Smooth muscle cell of the pulmonary artery (primary cell): ENCODE measurements at places on chromosomes 1 and 21. TPM values are rescaled to one million over a fixed set of nuclear protein-coding genes. Genes with fewer than 3 reads are reported as not detected.

Gene AKR7A3
- total RNA-seq = 0.33 and 0.59 TPM in 2 replicates

Gene FCGR1A
- 0.20 TPM in 1 of 2 replicates, not detected in the other for total RNA-seq

Gene LAMC2
- total RNA-seq = 3.4 and 192 TPM in 2 replicates

Gene KRTAP19-1
- not detected in 2 replicates for total RNA-seq

Gene TPTE
- not detected in 2 replicates for total RNA-seq

Gene KLHDC9
- 0.98 and 1.2 TPM in 2 replicates for total RNA-seq

Gene ZSWIM5
- 0.99 and 2.0 TPM in 2 replicates for total RNA-seq

Gene DPYD
- 81.3 and 125 TPM in 2 replicates for total RNA-seq

Gene SAMD13
- 0.36 and 0.52 TPM in 2 replicates for total RNA-seq

Gene TCEA3
- total RNA-seq = 18.0 and 20.0 TPM in 2 replicates

Gene NHLH1
- 0.07 TPM in 2 replicates for total RNA-seq

Gene EDARADD
- 0.07 TPM in 1 of 2 replicates, not detected in the other for total RNA-seq

Gene ASCL5
- not detected in 2 replicates for total RNA-seq

Gene LRRC3
- 0.26 and 0.65 TPM in 2 replicates for total RNA-seq

Gene APCS
- not detected in 2 replicates for total RNA-seq

Gene ANXA9
- total RNA-seq = 0.20 TPM in 1 of 2 replicates, not detected in the other

Gene CELA3A
- total RNA-seq = not detected in 2 replicates

Gene CD34
- 0.13 and 0.39 TPM in 2 replicates for total RNA-seq

Gene SAMD11
- 1.9 and 19.5 TPM in 2 replicates for total RNA-seq

Gene PLA2G2A
- total RNA-seq = not detected in 2 replicates

Gene CHIA
- total RNA-seq = not detected in 2 replicates

Gene LDLRAD1
- not detected in 2 replicates for total RNA-seq

Gene ATG4C
- total RNA-seq = 7.7 and 10.5 TPM in 2 replicates

Gene PIAS3
- 19.8 and 22.2 TPM in 2 replicates for total RNA-seq

Gene C1orf122
- 29.4 and 30.4 TPM in 2 replicates for total RNA-seq

Gene FMO3
- total RNA-seq = 0.43 and 1.2 TPM in 2 replicates

Gene SLC26A9
- total RNA-seq = not detected in 2 replicates

Gene ADAMTS1
- 1,313 and 1,797 TPM in 2 replicates for total RNA-seq

Gene OR2M5
- total RNA-seq = not detected in 2 replicates
